ENCODE measurements at places on chromosomes 11 and 22. TPM values are rescaled to one million over a fixed set of nuclear protein-coding genes. Genes with fewer than 3 reads are reported as not detected.

OR10A2 gene
- total RNA-seq = not detected

APOBEC3B gene
- 1.0 TPM for total RNA-seq

GP1BB gene
- 1.6 TPM for total RNA-seq

GRCh38 chr11:113417428-113417827 is 29.8 kb downstream of the ANKK1 start:
- DNase-seq = no peak

GRCh38 chr11:19407677-19408270 is 167.0 kb upstream of the E2F8 start:
- no peak for DNase-seq

All from pancreas (tissue), 10 donors.